HCT116 (cell line): ENCODE measurements at places on chromosomes 11 and 22.

DNA sequence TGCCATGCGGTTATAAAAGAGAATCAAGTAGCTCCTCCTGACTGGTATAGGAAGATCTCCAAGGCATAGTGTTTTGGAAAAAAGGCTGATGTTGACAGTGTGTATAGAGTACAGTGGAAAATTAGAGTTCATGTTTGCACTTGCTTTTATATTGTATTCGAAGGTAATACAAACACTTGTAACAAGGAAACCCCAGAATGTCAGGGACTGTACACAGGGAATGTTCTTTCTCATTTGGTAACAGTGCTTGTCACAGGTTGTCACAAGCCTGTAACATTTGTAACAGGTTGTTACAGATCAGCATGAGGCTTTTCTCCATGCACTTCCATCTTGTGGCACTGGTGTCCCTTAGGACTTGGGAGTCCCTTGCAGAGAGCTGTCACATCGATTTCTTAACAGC is 64.0 kb downstream of the GRK3 start:
- DNase-seq, result no peak

DNA sequence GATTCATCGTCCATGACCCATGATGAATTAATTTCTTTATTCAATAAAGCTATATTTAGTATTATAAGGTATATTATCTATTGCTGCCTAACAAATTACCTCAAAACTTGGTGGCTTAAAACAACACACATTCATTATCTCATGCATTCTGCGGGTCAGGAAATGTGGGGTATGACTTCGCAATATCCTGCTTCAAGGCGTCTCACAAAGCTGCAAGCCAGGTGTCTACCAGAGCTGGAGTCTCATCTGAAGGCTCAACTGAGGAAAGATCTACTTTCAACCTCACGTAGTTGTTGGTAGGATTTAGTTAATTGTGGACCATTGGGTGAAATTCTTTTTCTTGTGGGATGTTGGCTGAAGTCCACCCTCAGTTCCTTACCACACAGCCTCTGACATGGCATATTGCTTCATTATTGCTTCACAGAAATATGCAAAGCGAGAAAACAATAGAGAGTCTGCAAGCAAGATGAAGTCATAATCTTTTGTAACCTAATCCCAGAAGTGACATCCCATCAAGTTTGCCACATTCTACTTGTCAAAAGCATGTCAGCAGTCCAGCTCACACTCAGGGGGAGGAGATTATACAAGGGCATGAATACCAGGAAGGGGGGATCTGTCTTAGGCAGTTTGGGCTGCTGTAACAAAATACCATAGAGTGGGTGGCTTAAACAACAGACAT is 45.1 kb downstream of the KREMEN1 start:
- DNase-seq, result no peak

DNA sequence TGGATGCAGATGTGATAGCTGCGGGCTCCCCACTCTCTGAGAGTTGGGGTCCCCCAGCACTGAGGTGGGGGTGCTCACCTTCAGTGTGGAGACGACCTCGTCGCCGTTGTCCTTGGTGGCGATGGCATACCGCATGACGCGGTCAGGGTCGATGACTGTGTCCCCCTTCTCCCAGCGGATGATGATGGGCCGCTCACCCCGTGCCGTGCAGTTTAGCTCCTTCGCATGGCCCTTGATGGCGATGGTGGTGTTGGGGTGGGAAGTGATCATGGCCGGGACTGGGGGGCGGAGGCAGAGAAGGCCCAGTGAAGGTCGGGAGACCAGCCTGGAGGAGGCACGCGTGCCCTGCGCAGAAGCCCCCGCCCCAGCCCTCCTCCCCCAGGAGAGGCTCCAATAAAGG is 154.2 kb downstream of the CEP164 start:
- DNase-seq, result no peak

GRCh38 chr22:47373648-47374272 is 611.3 kb downstream of the TBC1D22A start:
- no peak for DNase-seq

DNA sequence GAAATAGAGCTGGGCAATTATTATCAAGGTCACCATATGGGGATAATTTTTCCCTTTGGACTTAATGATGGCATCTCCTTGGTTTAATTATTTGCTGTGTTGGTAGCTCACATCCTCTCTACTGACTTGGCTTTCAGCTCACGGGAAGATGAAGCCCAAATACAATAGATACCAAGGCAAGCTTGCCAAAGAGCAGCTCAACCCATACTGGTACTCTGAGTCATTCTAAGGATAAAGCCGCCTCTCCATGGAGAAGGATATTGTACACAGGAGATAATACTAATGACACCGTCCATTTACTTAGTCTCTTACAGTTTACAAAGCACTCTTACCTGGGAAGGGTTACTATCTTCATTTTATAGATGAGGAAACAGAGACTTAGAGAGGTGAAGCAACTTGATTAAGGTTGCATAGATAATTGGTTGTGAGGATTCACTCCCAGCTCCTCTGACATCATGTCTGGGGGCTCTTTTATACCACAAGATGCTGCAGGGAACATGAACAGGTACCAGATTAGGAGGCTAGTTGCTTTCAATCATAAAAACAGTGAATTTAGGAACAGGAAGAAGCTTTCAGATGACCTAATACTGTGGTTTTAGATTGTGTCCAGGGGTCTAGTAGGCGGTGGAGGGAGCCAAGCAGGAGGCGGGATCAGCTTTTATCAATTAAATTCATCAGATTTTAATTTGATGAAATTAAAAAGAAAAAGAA is 48.3 kb upstream of the PICALM start:
- DNase-seq, result no peak

DNA sequence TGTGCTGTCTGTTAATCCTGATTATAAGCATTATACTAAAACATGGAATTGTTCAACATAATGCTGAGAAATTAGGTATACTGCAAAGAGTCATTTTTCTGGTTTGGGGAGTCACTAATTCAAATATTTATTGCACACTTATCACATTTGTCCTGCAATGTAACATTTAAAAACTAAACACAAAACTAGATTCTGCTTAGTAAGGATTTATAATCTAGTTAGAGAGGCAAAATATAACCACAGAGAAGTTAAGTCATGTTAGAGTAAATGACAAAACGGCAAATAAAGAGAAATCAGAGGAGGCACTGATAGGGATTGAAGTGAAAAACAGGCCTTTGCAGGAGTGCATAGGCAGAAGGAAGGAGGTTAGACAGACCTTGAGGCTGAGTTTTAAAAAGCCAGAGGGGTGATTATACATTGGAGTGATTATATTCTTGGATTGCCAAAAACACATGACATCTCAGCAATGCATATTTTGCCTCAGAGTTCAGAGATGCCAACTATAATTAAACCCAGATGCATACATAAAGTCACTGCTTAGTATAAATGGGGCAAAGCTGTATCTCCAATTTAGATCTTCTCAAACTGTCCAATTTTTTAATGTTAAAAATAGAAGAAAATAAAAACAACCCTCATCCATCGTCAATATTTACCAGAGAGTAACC is 49.7 kb downstream of the CCDC34 start:
- DNase-seq, result no peak

DNA sequence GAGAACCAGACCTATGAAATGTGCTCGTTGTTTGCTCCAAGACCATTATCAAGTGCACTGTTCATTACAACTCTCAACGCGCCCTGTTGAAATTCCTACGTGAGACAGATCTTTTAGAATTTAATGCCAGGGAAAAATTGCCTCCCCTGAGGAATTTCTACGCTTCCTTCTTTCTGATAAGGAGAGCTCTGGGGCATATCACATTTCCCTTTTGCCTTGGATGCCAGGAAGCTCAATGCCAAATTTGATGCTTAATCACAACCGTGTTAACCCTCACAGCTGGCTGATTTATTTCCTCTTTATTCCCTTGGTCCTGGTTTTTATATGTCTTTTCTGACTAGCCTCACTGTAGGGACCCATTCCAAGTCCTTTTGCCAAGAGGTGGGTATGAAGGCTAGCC is 109.4 kb downstream of the MICAL2 start:
- DNase-seq, result no peak

DNA sequence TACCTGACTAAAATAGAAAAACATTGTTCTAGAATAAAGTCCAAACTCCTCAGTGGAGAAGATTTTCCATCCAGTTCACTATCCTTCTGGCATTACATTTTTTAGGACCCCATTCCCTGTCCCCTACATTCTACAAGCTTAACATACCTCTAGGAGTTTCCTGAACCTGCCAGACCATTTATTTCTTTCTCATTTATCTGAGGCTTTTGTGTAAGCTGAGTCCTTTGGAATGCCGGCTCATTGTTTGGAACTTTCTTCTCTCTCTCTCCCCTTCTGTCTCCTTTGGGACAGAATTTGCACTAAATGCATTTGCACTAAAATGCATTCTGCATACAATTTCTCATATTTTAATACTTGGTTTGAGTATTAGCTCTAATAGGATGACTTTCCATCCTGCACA is 393.0 kb upstream of the ANO3 start:
- DNase-seq, result no peak

DNA sequence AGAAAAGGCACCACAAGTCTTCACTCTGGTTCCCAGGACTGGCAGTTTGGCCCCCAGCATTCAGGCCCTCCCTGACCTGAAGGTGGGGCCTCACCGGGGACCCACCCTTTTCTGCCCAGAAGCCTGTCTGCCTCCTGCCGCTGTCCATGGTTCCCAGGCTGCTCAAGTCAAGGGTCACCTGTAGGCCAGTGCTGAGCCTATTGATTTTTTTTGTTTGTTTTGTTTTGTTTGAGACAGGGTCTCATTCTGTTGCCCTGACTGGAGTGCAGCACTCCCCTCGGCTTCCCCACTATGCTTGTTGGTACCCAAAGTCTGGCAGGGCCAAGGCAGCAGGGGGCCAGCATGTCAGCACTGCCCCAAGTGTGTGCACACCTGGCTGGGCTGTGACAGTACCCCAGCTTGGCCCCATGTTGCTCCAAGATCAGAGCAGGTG is 11.0 kb upstream of the MED17 start:
- DNase-seq, result no peak

DNA sequence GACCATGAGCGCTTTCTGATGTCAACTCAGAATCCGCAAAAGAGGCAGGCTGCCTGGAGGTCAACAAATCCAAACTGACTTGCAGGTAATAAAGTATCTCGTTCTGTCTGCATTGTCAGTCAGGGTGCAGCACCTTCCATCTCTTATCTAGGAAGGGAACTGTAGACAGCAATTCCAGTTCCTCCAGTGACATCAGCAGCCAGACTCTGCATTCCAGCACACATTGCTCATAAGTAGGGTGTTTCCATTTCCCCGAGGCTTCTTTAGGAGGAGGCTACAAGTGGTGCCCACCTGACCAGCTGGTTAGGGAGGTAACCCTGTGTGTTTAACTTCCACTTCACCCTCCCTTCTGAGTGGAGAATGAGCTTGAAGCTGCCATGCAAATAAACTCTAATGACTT is 53.3 kb downstream of the NTM start:
- DNase-seq, result no peak

DNA sequence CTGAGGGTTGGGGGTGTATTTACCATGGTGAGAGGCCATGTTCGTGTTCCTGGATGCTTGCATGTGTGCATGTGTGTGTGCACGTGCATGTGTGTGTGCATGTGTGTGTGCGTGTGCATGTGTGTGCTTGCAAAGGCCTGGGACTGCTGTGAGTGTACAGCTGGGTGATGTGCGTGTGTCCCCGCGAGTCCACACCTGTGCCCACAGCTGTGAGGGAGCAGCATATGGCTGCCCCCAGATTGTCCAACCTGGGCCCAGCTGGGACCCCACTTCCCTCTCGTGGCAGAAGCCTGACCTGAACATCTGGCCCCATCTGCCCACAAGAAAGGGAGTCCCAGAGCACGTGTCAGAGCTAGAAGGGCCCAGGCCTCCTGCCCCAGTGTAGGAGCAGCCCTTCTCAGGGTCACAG is 8.4 kb upstream of the CD248 start:
- no peak for DNase-seq

DNA sequence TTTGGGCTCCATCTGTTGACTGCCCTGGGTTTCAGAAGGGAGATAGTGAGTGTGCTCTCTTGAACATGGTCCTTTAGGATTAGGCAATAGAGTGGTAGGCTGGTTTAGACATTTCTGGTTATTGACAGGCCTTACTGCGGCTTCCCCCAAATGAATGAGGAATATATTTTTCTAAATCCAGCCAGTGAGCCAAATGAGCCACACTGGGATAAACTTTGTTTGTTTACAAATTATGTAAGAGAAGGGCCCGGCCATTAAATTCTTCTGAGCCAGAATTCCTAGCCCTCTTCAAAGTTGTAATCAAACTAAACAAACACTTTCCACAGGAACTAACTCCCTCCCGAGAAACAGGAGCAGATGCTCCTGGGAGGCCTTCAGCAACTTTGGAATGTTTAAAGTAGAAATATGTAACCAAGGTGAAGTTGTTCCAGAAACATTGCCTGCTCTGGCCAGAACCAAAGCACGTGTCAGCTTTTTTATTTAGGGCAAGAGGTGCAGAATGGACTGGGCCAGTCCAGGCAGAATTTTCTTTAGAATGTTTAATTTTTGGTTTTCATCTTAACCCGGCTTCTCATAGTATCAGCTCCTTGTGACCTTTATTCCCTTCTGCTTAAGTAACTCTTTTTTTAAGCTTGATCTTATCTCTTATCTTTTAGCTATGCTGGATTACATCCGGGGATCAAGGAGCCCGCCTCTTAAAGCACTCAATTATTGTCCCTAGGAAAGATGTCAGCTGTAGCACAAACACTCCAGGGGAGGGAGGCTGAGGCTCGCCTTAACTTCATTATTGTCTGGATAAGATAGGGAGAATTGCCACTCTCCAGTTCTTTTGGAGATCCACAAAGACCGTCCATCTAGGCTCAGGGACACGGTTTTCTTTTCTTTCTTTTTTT is 28.7 kb downstream of the ZNRF3 start:
- no peak for DNase-seq
